Fibroblast of skin of abdomen (primary cell): ENCODE measurements at places on chromosomes 13 and 19.

DNA sequence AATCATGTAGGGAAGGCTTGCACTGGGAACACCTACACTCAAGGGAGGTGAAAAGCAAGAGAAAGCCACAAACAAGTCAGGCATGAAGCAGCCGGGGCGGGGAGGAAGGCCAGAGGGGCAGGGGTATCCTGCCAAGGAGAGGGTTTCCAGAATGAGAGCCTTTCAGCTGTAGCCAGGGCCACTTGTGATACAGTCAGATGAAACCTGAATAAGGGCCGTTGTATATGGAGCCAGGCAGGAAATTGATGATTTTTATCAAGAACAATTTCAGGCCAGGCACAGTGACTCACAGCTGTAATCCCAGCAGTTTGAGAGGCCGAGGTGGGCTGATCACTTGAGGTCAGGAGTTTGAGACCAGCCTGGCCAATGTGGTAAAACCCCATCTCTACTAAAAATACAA is 4.4 kb downstream of the TRPM4 start:
- DNase-seq, result no peak

- DNase-seq, result no peak
These were observed 437.9 kb downstream of the KLF12 start for GRCh38 chr13:73696271-73696670.

DNA sequence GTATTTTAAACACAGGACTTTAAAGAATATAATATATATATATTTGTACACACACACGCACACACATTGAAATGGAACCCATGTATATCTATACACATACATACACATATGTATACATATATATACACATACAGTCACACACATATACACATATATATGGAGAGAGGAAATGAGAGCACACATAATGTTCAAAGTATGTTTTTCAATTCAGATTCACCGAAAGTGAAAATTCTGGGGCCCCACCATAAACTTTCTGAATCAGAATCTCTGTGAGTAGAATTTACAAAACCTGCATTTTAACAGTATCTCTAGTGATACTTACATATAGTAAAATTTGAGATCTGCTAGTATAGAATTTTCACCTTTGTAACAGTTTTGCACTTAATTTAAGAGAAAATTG is 60.4 kb upstream of the OBI1 start:
- no peak for DNase-seq

- no peak for DNase-seq
These were observed 4.9 kb upstream of the RGCC start for GRCh38 chr13:41452462-41452861.

GRCh38 chr13:43331672-43332071 is 308.3 kb downstream of the DNAJC15 start:
- peak; percentile 36 for DNase-seq

GRCh38 chr13:26280822-26281221 is 26.9 kb downstream of the CDK8 start:
- no peak for DNase-seq

DNA sequence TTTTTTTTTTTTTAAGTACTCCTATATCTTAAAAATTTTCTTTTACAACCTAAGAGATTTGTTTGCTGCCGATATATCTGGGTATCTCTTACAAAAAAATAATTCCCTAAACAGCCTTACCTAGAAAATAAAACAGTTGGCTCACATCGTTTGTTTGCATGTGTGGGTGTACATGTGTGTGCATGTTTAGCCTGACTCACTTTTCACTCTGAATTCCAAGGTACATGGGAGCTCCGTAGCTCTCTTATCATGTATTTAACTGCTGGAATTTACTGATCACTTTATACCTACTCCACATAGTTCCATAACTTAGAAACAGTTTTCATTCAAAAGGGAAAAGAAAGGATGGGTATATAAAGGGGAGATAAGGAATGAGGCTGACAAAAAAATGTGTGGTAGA is 616.5 kb downstream of the GPC6 start:
- no peak for DNase-seq

GRCh38 chr19:33756177-33756576 is 40.5 kb upstream of the KCTD15 start:
- DNase-seq, result no peak

DNA sequence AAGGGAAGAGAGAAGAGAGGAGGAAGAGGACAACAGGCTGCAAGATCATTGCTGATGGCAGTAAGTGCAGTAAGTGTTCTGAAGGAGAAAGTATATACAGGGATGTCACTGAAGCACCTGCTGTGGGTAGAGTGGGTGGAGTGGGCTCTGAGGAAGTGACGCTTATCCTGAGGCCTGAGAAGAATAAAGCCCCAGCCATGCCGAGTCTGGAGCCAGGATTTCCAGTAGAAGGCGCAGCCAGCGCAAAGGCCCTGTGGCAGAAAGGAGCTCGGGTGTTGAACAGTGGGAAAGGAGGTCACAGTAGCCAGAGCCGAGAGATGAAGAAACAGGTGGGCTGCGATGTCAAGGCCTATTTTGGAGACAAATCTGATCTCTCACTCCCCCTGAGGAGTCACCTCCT is 31.8 kb upstream of the ADGRE5 start:
- DNase-seq, result no peak
